ENCODE measurements at places on chromosomes 13 and 19.

- DNase-seq = no peak
Measured at GRCh38 chr19:33777753-33778088, 18.9 kb upstream of the KCTD15 start.

- DNase-seq = no peak
Measured at GRCh38 chr13:80903911-80904310, 563.0 kb upstream of the SPRY2 start.

GRCh38 chr13:40975441-40975840, 43.7 kb downstream of the ELF1 start:
- DNase-seq = no peak

DNA sequence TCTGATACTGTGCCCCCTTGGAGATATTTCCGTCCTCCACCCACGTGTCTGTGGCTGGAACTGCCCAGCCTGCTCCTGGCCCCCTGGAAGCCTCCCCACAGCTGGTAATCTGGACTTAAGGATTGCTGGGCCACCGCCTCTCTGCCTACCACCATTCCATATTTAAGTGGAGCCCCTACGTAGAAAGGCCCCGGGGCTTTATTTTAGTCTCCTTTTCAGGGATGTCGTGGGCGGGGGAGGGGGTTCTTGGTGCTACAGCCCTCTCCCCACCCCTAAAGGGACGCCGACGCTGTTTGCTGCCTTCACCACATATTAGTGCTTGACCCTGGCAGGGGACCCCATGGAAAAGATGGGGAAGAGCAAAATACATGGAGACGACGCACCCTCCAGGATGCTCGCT, 2.7 kb upstream of the NOP53 start:
- DNase-seq = no peak

DNA sequence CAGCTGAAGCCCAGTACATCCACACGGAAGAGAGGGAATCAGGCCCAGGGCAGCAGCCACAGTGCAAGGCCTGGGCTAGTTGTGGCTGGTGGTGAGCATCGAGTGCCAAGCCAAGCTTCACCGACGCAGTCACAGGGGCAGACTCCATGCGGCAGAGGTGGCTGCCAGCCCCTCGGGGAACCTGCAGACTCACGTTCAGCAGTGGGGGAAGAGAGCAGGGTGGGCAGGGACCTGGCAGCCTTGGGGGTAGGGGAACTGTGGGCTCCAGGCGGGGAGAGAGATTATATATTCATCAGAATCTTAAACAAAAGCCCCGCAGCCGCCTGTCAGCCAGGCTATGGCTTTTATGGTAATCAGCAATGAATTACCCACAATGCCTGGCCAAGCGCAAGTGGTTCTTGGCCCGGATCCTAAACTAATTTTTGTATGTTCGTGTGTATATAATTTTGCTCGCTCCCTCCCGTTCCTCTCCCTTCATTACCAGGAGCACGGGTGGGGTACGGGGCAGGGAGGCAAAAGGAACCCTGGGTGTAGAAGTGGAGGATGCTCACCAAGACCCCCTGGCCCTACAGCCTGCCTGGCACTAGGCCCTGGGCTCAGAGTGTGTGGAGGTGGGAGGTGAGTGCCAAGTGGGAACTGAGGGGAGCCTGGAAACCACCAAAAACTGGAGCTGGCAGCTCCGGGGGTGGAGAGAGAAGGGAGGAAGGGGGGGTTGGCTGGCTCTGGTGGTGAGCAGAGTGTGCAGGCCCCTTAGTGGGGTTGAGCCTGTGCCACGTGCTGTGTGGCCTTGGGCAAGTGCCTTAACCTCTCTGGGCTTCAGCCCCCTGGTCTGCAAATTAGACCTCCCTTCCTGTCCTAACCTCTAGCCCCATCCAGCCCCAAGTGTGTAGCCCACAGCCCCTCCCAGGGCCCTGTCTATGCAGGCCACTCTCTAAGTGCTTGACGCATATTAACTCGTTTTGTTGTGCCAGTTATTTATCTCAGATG, 31.9 kb downstream of the PTPRS start:
- peak; percentile 89 for DNase-seq

DNA sequence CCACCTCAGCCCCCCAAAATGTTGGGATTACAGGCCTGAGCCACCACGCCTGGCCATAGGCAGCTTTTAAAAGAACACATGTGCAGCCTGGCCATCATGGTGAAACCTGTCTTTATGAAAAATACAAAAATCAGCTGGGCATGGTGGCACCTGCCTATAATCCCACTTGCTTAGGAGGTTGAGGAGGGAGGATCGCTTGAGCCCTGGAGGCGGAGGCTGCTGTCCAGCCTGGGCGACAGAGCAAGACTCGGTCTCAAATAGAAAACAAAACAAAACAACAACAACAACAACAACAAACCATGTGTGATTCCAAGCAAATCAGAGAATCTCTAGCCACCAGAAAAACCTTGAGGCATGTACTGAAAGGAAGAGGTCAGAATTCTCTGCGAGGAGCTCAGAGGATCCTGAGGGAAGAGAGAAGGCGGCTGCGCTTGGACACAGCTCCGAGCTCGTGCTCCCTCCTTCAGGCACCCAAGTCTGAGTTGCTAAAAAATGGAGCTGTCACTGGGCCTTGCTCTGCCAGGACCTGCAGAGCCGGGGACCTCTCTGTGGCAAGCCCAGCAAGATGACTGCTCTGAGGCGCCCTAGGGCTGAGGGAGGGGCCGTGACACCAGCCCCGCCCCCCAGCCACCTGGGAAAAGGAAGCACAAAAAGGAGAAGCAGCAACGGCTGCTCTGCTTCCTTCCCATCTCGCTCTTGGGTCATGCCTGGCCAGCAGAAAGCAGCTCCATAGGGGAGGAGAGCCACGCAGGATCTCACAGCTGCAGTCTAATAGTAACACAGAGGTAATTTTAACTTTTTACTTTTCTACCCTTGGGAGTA, at the start of gene ARL11:
ARL11 (plus strand) TSS at position 677 of the 822 bp plus-strand sequence. CDS start 1,941 bp downstream, outside the sequence.
- no peak for DNase-seq

GRCh38 chr13:80618781-80619180, 277.9 kb upstream of the SPRY2 start:
- DNase-seq = no peak

- DNase-seq = no peak
Measured at GRCh38 chr13:61751039-61751438, 335.4 kb upstream of the PCDH20 start.

GRCh38 chr19:7191946-7192691, 102.1 kb downstream of the INSR start:
- DNase-seq = no peak
